Esophagus squamous epithelium (tissue), 5 donors: ENCODE measurements at places on chromosomes 7 and 10. TPM values are rescaled to one million over a fixed set of nuclear protein-coding genes. Genes with fewer than 3 reads are reported as not detected.

PRKG1 gene
- total RNA-seq = 2.5 TPM

SPDYE8 gene
- total RNA-seq = not detected

CDH23 gene
- 0.57 TPM for total RNA-seq

NME8 gene
- not detected for total RNA-seq

ACTL6B gene
- not detected for total RNA-seq

PRF1 gene
- 6.1 TPM for total RNA-seq

ASAH2 gene
- 5.9 TPM for total RNA-seq

CALCR gene
- total RNA-seq = not detected

OPN1SW gene
- total RNA-seq = not detected

FEZF1 gene
- not detected for total RNA-seq

- no peak for DNase-seq
These were observed 100.7 kb downstream of the NKX6-2 start for GRCh38 chr10:132685101-132685891.

GRCh38 chr7:159068893-159069448 lies 75.7 kb downstream of the VIPR2 start:
- no peak for DNase-seq

DNA sequence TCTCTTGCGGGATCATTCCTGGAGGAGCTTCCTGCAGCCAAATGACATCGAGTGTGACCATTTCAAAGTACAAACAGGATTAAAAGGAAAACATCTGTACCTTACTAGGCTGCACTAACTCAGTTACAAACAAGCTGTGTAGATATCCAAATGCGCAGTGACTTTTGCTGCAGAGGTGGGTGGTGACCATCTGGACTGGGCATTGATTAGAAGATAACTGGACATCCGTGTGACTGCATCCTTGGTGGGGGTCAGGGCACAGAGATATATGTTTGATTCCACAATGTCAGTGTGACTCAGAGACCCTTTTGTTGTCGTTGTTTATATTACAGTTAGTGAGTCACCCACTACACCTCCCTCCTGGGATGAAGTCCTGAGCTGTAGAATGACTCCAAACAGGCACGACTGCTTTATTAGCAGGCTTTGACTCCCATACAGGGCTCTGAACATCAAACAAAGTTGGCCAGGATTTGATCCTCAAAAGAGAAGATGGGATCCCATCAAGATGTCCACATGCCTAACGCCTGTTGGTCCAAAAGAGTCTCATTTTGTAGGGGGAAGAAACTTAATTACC lies 56.7 kb upstream of the SDK1 start:
- no peak for DNase-seq

DNA sequence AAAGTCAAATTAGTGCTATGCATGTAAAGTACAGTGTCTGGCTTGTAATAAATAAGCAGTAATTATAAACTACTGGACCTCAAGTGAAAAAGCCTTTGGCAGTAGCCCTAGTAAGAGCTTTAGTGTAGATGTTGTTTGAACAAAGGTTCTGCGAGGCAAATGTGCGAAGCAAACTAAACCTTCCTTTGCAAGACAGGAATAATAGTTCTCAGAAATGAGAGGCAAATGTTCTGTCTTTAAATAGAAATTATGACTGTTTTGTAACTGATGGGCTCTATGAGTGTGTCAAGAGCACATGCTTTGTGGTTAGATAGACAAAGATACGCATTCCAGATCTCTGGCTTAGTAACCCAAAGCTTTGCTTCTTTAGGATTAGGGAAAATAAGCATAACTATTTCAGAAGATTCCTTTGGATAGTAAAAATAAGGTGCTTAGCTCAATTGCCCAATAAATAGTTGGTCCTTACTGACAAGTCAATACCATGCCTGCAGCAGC lies 169.2 kb upstream of the CDC14C start:
- no peak for DNase-seq

DNA sequence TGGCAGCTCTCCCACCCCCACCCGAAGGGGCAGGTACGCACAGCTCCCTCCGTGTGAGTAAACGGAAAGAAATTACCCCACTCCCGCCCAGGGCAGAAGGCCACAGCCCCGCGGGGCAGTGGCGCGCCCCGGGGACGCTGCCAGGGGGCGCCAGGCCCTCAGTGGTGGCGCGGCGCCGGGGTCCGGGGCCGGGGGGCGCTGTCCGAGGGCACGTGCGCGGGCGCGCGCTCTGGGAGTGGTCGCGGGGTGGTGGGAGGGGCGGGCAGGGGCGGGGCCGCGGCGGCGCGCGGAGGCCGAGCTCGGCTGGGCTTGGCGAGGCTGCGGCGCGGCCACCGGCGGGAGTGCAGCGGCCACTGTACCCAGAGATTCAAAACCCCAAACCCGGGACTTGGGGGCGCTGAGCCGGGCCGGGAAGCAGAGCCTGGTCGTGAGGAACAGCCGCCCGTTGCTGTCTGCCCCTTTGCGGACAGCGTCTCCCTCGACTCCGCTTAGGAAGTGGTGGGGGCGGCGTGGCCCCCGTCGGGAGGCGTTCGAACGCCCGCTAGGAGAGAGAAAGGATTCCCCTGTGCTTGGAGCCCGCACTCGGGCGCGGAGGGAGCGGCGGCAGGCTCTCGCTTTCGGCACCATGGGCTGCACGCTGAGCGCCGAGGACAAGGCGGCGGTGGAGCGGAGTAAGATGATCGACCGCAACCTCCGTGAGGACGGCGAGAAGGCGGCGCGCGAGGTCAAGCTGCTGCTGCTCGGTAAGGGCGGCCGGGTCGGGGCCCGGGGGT lies at the start of gene GNAI1:
Gene GNAI1 (plus strand): TSS at position 296 of the 773 bp plus-strand sequence. CDS start 330 bp downstream, at position 626.
- no peak for DNase-seq

DNA sequence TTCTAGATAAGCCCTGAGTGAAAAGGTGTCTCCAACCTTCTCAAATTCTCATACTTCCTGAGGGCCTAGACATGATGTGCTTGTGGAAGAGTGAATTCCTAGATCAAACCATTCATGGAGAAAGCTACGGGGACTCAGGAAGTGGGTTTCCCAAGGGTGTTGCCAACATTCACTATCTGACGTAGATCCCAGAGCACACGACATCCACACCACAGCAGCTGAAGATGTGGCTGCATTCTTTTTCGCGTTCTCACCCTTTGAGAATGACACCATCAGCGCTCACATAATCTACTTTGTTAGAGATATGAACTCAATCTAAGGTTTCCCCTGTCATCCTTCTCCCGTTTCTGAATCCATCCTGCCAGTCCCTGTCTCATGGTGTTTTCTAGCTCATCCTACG lies 290.8 kb downstream of the DNAJB6 start:
- no peak for DNase-seq

GRCh38 chr7:50456371-50457123 lies 6.4 kb upstream of the FIGNL1 start:
- DNase-seq = no peak

DNA sequence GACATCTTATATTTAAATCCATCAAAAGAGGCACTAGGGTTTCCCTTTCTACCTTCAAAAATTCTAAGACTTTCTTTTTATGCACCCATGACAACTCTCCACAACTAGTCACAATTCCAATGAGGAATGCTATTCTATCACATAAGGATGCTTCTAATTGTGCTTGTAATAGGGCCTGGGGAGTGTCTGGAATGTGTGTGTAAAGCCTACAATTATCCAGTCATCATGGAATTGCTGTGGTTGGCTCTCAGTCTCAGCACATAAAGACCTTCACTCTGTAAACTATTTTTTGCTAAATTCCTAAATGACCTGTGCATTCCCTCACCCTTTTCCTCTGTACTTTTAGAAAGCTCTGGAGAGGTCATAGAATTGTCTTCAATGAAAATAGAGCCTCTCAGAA lies 86.7 kb downstream of the EPDR1 start:
- no peak for DNase-seq

GRCh38 chr10:33643042-33643441 lies 308.6 kb upstream of the NRP1 start:
- DNase-seq = no peak

DNA sequence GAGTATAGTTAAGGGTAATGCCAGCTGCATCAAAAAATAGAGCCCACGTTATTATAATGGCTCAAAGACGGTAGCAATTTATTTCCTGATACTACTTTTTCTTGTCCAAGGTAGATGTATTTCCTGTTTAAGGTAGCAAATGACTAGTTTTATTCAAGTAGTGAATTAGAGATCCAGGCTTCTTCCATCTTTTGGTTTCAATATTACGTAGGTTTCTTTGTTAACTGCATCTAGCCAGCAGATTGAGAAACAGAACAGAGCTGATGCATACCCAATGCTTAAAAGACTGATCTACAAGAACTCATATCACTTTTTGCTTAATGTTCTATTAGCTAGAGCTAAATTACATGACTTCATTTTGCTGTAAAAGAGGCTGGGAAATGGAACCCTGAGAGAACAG lies 992.1 kb downstream of the NRG3 start:
- DNase-seq = no peak

- DNase-seq = no peak
These were observed 69.5 kb downstream of the NPSR1 start for GRCh38 chr7:34727464-34727995.
